ENCODE measurements at places on chromosomes 7 and 10.
A peak's percentile ranks its signal among the peaks of the same experiment; 100 is the strongest.

- DNase-seq: no peak
Observed at GRCh38 chr7:95730493-95731280, 41.7 kb upstream of the DYNC1I1 start.

- no peak for DNase-seq
Observed at GRCh38 chr10:10629512-10629911, 388.2 kb upstream of the CELF2 start.

DNA sequence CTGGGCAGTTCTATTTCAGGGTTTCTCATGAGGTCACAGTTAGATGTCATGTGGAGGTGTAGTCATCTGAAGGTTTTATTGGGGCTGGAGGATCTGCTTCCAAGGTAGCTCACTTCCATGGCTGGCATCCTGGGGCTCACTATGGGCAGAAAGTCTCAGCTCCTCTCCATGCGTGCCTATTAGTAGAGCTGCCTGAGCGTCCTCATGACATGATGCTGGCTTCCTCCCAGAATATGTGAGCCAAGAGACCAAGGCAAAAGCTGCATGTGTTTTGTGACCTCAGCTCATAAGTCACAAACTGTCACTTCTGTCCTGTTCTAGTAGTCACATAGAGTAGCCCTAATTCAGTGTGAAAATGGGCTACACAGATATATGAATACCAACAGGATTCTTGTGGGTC is 524.4 kb downstream of the SUGCT start:
- no peak for DNase-seq

DNA sequence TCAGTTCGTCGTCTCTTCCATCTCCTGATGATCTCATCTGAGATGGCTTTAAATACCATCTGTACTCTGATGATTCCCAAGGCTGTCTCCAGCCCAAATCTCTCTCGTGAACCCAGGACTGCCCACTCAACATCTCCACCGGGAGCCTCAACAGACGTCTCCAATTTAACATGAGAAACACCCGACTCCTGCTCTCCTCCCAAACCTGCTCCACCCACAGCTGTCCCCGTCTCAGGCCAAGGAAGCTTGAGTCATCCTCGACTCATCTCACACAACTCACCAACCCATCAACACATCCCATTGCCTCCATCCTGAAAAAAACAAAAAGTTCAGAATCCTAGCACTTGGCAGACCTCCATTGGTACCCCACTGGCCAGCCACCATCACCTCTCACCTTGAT is 29.7 kb upstream of the CALN1 start:
- no peak for DNase-seq

- DNase-seq: no peak
Observed at GRCh38 chr10:25758511-25758910, 175.5 kb upstream of the MYO3A start.

GRCh38 chr7:114662002-114662677 is 247.5 kb downstream of the FOXP2 start:
- DNase-seq: no peak

GRCh38 chr7:77799078-77799964 is 748 bp downstream of the PHTF2 start:
- DNase-seq: peak; percentile 46

GRCh38 chr10:85008488-85009184 is 680.2 kb downstream of the CCSER2 start:
- no peak for DNase-seq

- no peak for DNase-seq
Observed at GRCh38 chr10:125555743-125556142, 127.2 kb downstream of the TEX36 start.

DNA sequence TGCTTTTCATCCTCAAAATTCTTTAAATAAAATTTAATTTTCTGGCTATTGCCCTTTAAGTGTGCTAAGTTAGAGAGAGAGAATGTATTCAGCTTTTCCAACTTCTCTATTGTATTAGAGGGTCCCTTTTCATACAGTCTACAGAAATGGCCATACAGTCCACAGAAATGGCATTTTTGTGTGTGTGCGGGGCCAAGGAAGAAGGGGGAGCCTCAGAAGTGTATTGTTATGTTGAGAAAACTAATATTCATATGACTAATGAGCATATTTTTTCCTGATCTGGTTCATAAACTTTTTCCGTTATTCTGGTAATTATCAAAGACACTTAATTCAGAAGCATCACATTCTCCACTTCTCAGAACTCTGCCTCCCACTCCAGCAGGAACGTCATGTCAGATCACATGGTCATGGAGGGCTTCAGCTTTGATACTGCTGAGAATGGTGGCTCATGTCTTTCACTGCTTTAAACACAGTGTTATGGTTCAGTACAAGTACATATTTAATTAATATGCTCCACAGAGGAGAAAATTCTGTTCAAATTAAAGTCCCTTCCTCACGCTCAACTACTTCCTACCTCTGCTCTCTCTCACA is 37.1 kb downstream of the ELMO1 start:
- no peak for DNase-seq

DNA sequence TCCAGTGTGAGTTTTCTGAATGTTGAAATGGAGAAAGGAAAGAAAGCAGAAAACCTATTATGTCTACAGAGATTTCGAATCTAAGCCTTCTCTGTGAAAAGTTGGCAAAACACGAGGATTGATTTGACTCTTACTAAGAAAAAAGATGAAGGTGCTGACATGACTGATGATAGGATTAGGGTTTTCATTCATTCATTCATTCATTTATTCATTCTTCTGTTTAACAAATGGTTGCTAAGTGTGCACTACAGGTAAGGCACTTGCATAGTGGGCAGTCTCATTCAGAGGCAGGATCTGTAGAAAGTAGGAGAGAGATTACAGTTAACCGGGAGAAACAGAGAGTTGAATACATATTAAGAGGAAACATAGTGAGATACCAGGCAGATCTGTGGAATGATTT is 137.1 kb downstream of the ZNF365 start:
- DNase-seq: no peak

- DNase-seq: no peak
Observed at GRCh38 chr7:66357087-66357486, 152.0 kb downstream of the TPST1 start.

DNA sequence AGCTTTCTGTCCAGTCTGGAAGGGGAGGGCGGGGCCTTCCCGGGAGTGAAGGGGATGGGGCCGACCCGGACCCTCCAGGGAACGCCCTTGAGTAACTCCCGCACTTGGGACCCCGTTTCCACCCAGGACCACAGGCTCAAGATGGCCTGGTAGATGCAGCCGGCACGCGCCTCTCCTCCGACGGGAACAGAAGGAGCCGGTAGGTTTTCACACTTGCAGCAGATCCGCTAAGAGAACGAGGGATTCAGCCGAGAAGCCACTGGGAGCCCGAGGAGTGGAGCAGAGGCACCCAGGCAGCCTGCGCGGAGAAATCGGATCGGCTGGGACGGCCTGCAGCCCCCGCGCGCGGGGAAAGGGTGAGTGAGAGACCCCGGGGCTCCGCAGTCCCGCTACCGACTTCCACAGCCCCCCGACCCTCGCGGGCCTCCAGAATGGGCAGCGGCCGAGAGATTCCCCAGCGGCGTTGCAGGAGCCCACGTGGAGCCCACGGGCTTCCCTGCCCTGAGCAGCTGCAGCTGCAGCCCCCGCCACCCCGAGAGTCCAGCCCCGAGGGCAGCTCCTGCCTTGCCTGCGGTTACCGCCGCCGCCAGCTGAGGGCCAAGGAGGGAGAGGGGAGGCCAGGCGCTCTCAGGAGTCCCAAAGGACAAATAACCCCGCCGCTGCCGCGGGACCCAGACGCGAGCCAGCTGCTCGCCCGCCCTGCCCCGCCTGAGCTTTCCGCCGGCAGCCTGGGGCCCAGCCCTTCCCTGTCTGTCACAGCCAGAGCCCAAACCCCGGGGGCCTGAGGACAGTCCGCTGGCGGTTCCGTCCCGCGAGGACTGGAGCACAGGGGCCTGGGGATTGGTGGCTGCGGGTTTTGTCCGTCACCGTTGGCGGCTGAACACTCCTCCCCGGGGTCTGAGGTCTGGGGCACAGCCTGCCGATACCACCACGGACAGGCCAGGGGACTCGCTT is 21.8 kb downstream of the IFT22 start:
- DNase-seq: no peak

DNA sequence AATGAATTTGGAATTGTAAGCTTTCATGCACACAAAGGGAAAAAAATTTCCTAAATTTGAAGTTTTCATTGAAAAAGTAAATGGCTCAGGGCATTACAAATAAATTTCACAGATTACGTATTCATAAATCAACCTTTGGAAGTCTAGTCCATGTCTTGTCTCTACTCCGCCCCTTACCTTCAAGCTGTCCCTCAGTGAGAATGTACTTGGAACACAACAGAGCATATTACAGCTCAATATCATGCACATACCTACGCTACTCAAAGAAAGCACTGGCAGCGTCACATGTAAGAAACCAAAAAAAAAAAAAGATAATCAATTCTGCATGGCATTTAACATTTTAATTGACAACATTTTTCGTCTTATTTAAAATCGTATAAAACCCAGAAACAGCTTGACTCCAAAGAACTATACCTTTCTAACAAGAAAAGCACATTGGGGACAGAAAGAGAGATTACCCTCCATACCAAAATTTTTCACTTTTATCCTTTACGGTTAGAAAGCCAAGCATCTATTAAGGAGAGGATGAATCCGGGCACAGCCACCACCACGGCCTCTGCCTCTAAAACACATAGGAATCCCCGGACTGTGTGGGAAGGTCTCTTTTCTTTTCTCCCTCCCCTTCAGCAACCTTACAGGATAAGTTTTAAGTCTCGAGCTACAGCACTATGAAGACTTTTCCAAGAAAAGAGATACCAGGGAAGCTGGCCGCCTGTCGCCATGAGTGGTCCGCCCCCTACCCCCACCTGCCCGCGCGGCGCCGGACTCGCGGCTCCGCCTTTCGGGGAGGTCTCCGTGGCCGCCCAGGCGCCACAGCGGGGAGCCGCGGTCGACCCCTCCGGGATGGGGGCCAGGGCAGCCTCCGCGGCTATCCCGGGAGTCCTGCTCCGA is 1.1 kb downstream of the JMJD1C start:
- DNase-seq: peak; percentile 27

GRCh38 chr7:141679014-141679413 is 23.0 kb downstream of the DENND11 start:
- no peak for DNase-seq

GRCh38 chr10:106226142-106226541 is 938.4 kb downstream of the SORCS1 start:
- DNase-seq: no peak

DNA sequence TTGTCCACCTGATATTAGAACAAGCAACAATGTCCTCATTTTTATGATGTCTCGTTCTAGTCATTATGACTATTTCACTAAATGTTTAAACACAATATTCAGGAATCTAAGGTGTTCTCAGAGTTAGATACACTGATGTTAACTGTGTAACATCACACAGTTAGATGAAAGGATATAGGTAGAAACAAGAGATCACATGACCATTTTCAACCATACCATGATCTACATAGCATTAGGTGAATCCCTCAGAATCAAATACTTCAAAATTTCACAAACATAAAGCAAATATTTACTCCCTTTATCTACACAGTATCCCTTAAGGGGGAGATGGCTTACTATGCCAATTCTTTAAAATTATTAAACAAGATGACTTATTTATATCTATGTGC is 90.3 kb downstream of the ANK3 start:
- no peak for DNase-seq
